ENCODE measurements at places on chromosomes 5 and 9. TPM values are rescaled to one million over a fixed set of nuclear protein-coding genes. Genes with fewer than 3 reads are reported as not detected.

DNA sequence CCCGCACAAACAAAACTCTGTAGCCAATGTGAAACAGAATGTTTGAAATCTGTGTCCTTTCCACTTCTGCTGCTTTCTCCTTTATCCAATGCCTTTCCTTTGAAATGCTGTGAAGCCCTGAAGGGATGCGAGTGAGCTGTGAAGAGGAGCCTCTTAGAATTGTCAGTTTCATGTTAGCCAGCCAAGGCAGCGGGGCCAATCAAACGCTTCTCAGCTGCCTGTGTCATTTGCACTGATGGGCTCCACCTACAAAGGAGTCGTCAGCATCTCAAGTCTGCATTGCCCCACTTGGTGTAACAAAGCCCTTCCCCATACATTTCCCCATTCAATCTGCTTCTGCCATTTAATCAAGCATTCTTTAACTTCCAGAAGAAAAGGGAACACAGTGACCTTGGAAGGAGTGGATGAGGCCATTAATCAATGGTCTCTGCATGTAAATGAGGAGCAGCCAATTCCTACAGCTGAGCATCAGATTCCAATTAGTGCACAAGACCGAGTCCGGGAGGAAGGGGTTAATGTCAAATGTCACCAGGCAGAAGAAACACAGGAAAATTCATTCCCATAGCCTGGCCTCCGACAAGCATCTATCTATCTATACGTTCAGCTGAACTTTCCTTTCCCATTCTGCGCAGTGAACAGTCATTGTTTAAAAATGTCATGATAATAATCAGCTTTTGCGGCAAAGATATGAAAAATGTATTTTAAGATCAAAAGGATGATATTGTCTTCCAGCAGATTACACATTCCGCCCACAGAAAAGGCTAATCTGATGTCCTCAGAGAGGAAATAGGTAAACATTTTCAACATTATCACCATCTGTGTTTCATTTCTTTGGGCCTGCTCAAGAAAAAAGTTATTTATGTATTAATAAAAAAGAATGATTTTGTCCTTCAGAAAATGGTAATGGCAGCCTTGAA lies 154.6 kb downstream of the FSTL4 start:
- no peak overlapping the region for H3K27ac ChIP-seq
- H3K27me3 ChIP-seq = peaks cover 14% of the 10 kb centered on the region

- no peak overlapping the region for H3K27ac ChIP-seq
- peaks cover 8% of the 10 kb centered on the region for H3K36me3 ChIP-seq
- no peak overlapping the region for H3K4me3 ChIP-seq
- peaks cover 37% of the 10 kb centered on the region for H3K4me1 ChIP-seq
- H3K27me3 ChIP-seq = no peaks in the 10 kb centered on the region
These were observed 36.9 kb downstream of the SPOCK1 start for GRCh38 chr5:137462265-137462590.

GRCh38 chr9:3947588-3947845 lies 352.4 kb downstream of the GLIS3 start:
- H3K36me3 ChIP-seq = no peaks in the 10 kb centered on the region
- no peaks in the 10 kb centered on the region for H3K4me1 ChIP-seq
- no peak for DNase-seq
- H3K27ac ChIP-seq = no peak overlapping the region
- H3K4me3 ChIP-seq = no peak overlapping the region

CRHBP gene
- not detected for total RNA-seq

GRCh38 chr5:61678966-61679365 lies 346.9 kb downstream of the ZSWIM6 start:
- peaks cover 19% of the 10 kb centered on the region for H3K27me3 ChIP-seq
- H3K4me3 ChIP-seq = no peak overlapping the region
- no peaks in the 10 kb centered on the region for H3K4me1 ChIP-seq
- no peak overlapping the region for H3K27ac ChIP-seq

GRCh38 chr5:6583049-6583880 lies 49.6 kb downstream of the NSUN2 start:
- H3K4me1 ChIP-seq = peaks cover 17% of the 10 kb centered on the region
- H3K27ac ChIP-seq = no peak overlapping the region
- no peak overlapping the region for H3K4me3 ChIP-seq
- H3K36me3 ChIP-seq = no peaks in the 10 kb centered on the region
- H3K27me3 ChIP-seq = peaks cover 37% of the 10 kb centered on the region
- DNase-seq = no peak

- no peak overlapping the region for H3K4me3 ChIP-seq
- no peaks in the 10 kb centered on the region for H3K36me3 ChIP-seq
- peaks cover 2% of the 10 kb centered on the region for H3K27me3 ChIP-seq
- DNase-seq = no peak
These were observed 610.5 kb downstream of the ACTL7B start for GRCh38 chr9:108245331-108245730.

SYK gene
- total RNA-seq = not detected

- no peak for DNase-seq
- H3K4me3 ChIP-seq = no peak overlapping the region
- H3K27me3 ChIP-seq = peaks cover 3% of the 10 kb centered on the region
- H3K27ac ChIP-seq = no peak overlapping the region
These were observed 75.1 kb downstream of the MROH2B start for GRCh38 chr5:40995801-40996586.

OR1Q1 gene
- total RNA-seq = not detected

IL4 gene
- total RNA-seq = not detected

DNA sequence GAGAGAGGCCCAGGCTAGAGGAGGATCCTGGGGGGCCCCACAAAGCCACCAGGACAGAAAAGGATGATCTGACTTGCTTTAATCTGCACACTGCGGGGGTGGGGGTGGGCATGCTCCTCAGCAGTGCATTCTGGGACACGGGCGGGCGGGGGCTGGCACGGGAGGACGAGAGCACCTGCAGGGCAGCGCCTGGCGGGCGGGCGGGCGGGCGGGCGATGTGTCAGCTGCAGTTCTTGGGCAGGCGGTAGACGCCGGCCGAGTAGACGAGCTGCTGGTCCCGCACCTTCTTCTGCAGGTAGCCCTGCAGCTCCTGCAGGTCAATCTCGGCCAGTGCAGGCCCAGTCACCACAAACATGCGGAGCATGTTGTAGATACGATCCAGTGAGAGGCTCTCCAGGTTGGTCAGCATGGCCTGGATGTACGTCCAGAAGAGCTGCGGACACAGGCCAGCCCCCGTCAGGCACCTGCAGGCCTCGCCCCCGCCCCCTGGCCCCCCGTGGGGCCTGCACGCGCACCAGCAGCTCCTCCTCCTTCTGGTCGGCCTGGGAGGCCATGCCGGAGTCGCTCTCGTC lies 3.0 kb upstream of the TMEM210 start:
- H3K27me3 ChIP-seq = peaks cover 5% of the 10 kb centered on the region
- H3K4me1 ChIP-seq = peaks cover 11% of the 10 kb centered on the region
- H3K4me3 ChIP-seq = no peak overlapping the region

DNA sequence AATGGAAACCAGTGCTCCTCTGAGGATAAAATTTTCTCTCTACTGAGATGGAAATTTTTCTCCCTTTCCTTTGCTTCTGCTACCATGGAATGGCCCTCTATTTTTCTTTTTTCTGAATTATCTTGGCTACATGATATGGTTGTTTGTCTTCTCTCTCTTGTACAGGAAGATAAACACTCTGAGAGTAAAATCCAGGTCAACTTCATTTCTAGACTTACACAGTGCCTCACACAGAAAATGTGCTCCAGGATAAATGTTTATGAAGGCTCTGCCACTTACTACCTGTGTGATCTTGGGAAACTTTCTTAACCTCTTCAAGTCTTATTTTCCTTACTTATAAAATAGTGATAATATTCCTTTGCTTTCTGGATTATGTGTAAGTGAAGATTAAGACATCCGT lies 153.9 kb downstream of the PRELID2 start:
- H3K36me3 ChIP-seq = no peaks in the 10 kb centered on the region
- peaks cover 34% of the 10 kb centered on the region for H3K4me1 ChIP-seq
- no peak for DNase-seq

- no peak overlapping the region for H3K4me3 ChIP-seq
- DNase-seq = peak; percentile 13
- no peaks in the 10 kb centered on the region for H3K27me3 ChIP-seq
- H3K36me3 ChIP-seq = peaks cover 35% of the 10 kb centered on the region
These were observed 36.5 kb downstream of the ZCCHC7 start for GRCh38 chr9:37156781-37157356.

- H3K4me3 ChIP-seq = no peak overlapping the region
- no peak for DNase-seq
- no peak overlapping the region for H3K27ac ChIP-seq
- no peaks in the 10 kb centered on the region for H3K4me1 ChIP-seq
- peaks cover 19% of the 10 kb centered on the region for H3K27me3 ChIP-seq
These were observed 44.6 kb downstream of the BTNL9 start for GRCh38 chr5:181084621-181085195.

- H3K36me3 ChIP-seq = peaks cover 82% of the 10 kb centered on the region
- peaks cover 95% of the 10 kb centered on the region for H3K4me1 ChIP-seq
- peak overlapping the region; percentile 65 for H3K27ac ChIP-seq
These were observed 35.7 kb downstream of the ELL2 start for GRCh38 chr5:95925939-95926338.

GRCh38 chr9:121582641-121583040 lies 68.8 kb upstream of the DAB2IP start:
- no peaks in the 10 kb centered on the region for H3K4me1 ChIP-seq
- H3K4me3 ChIP-seq = no peak overlapping the region
- no peaks in the 10 kb centered on the region for H3K36me3 ChIP-seq
- peaks cover 33% of the 10 kb centered on the region for H3K27me3 ChIP-seq
- no peak overlapping the region for H3K27ac ChIP-seq

SLC28A3 gene
- 0.45 TPM for total RNA-seq

DNA sequence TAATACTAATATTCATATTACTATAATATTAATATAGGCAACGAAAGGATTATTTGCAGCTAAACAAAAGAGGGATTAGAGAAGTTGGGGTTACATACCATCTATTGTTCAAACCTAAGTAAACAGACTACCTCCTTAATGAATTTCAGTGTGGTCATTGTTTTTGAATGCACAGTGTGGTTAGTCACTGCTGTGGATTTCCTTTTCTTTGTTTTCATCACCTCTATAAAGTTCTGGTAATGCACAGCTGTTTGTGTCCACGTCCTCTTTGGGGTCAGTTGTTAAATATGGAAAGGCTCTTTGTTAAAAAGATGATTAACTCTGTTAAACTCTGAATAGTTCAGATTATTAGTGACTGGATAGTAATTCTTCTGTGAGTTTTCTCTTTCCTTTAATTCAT lies 233.6 kb downstream of the MAST4 start:
- H3K4me1 ChIP-seq = peaks cover 23% of the 10 kb centered on the region
- peaks cover 20% of the 10 kb centered on the region for H3K27me3 ChIP-seq
- no peak overlapping the region for H3K4me3 ChIP-seq
- no peak overlapping the region for H3K27ac ChIP-seq

DNA sequence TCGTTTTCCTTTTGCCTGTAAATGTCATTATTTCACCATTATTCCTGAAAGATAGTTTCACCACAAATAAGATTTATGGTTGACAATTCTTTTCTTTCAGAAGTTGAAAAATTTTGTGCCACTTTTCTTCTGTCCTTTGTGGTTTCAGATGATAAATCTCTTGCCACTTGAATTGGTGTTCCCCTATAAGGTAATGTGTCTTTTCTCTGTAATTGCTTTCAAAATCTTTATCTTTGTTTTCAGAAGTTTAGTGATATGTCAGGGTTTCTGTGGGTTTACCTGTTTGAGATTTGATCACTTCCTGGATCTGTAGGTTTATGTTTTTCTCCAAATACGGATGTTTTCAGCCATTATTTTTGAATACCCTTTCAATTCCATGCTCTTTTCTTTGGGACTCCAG lies 14.6 kb downstream of the RASA1 start:
- no peak overlapping the region for H3K4me3 ChIP-seq
- H3K27ac ChIP-seq = peak overlapping the region; percentile 30
- peaks cover 34% of the 10 kb centered on the region for H3K36me3 ChIP-seq
- H3K27me3 ChIP-seq = no peaks in the 10 kb centered on the region
- H3K4me1 ChIP-seq = peaks cover 50% of the 10 kb centered on the region

GRCh38 chr5:151923866-151924476 lies 680 bp downstream of the GLRA1 start:
- H3K27ac ChIP-seq = no peak overlapping the region
- no peaks in the 10 kb centered on the region for H3K4me1 ChIP-seq
- no peak overlapping the region for H3K4me3 ChIP-seq
- no peaks in the 10 kb centered on the region for H3K36me3 ChIP-seq

GLDC gene
- not detected for total RNA-seq

PHF24 gene
- not detected for total RNA-seq

- H3K36me3 ChIP-seq = no peaks in the 10 kb centered on the region
- no peak for DNase-seq
- no peaks in the 10 kb centered on the region for H3K27me3 ChIP-seq
These were observed 201.1 kb downstream of the TENT4A start for GRCh38 chr5:6914347-6914746.

ADAMTS12 gene
- 44.7 TPM for total RNA-seq

GRCh38 chr9:125189011-125189360 lies 617 bp downstream of the PPP6C start:
- H3K4me1 ChIP-seq = peaks cover 19% of the 10 kb centered on the region
- H3K4me3 ChIP-seq = peak overlapping the region; percentile 99
- H3K36me3 ChIP-seq = no peaks in the 10 kb centered on the region
- H3K27ac ChIP-seq = peak overlapping the region; percentile 92
- DNase-seq = no peak

PCDHB5 gene
- 0.36 TPM for total RNA-seq

- H3K36me3 ChIP-seq = no peaks in the 10 kb centered on the region
- no peak for DNase-seq
- H3K4me3 ChIP-seq = no peak overlapping the region
These were observed 14.6 kb upstream of the F2RL1 start for GRCh38 chr5:76804266-76804665.
